NCI-H1436 (cell line): ENCODE measurements at places on chromosomes 5 and 9.

GRCh38 chr5:128334010-128334716 is 203.9 kb downstream of the FBN2 start:
- no peak for DNase-seq

DNA sequence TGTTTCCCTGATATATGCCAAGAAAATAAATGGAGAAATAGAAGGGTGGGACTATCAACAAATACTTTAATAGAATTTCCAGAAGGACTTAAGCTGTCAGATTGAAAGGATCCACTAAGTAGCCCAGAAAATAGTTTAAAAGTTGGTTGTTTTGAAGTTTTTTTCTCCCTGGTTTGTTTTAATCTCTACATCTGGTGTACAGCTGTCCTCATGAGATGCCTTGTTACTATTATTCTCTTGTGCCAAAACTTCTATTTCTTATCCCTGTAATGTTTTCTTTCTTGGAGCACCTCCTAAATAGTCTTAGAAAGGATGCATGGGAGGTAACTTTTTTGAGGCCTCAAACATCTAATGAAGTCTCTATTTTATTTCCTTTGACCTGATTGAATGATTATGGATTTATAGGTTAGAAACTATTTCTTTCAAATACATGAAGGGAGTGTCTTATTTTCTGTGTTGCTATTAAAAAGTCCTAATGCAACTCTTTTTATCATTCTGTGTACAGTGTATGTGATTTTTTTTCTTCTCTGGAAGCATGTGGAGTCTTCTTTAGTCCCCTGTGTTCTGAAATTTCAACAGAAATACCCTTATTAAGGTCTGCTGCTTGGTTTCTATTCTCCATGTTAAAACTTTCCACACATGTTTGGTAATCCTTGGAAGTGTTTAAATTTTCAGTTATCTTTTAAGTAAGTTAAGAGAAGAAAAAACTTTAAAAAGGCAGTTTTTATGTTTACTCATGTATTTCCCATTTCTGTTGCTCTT is 140.0 kb upstream of the CDKN2B start:
- no peak for DNase-seq

- no peak for DNase-seq
Observed at GRCh38 chr5:177431317-177432142, 5.1 kb downstream of the GRK6 start.

DNA sequence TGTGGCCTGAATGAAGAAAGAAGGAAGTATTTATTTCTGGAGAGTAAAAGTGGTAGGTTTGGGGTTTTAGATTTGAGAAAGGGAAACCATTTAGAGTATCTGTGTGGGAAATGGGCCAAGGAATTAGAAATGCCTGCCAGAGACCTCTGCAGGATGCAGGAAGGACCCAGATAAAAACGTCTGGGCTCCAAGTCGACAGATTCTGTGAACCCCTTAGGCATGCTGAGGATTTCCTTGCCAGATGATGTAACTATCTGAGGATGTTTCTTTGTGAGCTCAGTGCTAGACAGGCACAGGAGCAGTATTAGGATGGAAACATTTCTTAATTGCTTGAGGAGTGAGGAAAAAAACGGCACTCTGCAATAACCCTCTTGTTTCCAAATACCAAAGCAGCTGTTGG is 251.8 kb upstream of the DMRT1 start:
- DNase-seq = no peak

DNA sequence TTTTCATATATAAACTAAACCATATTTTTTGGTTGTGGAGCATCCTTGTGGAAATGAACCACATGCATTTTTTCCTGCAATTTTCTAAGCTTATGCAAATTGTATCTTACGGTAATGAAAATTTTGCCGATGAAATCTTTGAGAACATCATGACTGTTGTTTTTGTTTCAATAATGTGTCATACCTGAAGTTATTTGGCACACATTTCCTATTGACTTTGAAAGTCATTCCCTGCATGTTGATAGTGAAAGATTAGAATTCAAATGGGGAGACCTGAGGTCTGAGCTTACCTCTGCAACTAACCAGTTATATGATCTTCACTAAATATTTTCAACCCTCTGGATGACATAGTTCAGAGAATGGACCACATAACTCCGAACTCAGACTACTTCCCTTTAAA is 88.5 kb downstream of the PRR16 start:
- no peak for DNase-seq

DNA sequence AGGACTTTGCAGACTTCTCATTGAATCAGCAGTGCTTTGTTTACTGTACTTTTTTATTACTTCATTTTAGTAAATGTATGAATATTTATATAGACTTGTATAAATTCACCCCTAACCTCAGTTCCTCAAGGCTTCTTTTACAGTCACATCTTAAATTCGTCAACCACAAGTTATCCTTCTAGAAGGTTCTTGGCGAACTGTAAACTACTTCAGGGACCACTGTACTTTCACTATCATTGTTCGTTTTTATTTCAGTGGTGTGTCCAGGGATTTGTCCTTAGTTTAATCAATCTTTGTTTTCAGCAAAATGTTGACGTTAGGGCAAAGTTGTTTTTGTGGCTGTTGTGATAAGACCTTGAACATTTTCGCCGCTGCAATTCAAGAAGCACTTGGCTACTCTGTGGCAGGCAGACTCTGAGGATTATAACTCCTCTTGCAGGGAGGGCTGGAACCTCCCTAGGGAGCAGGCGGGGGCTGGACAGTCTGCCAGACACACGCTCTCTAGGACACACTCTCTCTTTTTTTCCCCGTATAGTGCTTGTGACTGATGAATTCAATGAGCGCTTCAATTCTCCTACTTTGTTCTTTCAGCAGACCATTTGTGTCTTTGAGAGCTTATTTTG is 252.8 kb downstream of the FBXL7 start:
- no peak for DNase-seq

DNA sequence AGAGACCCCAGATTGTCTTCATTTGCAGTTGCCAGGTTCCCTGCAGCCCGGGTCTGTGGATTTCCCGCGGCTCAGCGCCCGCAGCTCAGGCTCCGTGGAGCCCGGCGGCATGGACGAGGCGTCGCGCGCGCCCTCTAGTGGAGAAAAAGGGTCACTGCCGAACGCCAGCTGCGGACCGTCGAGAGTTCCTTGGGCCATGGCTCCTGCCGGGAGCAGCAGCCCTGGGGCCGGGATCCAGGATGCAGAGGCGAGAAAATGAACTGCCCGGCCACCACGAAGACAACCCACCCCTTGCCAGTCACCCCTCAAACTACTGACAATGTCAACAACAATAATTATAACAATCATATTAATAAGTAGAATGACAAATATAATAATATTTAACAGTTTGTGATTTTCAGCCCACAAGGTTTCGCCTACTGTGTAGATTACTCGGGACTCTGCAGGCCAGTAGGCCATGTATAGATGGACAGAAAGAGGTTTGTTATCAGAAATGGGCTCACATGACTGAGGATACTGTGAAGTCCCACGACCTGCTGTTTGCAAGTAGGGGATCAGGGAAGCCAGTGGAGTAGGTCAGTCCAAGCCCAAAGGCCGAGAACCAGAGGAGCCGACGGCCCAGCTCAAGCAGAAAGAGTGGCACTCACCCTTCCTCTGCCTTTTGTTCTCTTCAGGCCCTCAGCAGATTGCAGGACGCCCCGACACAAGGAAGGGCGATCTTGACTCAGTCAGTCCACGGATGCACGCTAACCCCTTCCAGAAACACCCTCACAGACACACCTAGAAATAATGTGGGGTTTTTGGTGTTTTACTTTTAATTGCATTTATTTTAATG is 43.1 kb downstream of the BOD1 start:
- DNase-seq = peak; percentile 1

GRCh38 chr5:4584982-4585381 is 555.1 kb upstream of the ADAMTS16 start:
- DNase-seq = no peak

DNA sequence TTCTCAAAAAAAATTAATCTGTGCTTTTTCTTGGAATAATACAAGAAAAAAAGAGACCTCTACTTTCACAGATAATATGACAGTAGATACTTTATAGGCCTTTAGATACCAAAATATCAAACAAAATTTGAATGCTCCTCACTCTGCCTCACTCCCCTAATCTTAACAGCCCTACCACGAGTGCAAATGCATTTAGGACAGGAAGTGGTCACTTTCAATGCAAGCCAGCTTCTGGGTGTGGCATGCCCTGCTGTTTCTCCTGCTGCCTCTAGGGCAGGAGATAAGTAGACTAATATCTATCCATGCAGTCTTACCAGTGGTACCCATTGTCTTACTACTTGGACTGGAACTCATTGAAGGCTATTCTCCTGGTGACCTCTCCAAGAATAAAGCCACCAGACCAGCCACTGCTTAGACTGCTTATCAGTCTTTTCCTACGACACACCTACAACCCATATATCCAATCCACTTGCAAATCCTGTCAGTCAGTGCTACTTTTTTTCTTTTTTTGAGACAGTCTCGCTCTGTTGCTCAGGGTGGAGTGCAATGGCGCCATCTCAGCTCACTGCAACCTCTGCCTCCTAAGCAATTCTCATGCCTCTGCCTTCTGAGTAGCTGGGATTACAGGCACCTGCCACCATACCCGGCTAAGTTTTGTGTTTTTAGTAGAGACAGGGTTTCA is 23.0 kb downstream of the FRRS1L start:
- no peak for DNase-seq

DNA sequence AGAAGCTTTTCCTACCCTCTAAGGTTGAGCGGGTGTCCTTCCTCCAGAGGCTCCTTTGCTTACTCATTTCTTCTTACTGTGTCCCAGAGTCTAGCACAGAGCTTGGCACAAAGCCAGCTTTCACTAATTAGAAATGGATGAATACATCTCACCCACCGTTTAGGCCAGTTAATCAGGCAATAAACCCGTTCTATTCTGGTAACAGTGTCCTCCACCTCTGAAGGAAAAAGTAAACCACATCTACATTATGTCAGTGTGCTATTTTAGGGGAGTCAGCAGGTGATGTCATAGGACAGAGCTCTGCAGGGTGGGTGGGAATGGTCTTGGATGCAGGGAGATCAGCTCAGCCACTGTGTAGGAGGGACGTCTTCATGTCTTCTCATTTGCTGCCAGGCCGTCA is 109.2 kb downstream of the OSTF1 start:
- DNase-seq = no peak

GRCh38 chr5:146342882-146343865 is 4.5 kb downstream of the POU4F3 start:
- no peak for DNase-seq

GRCh38 chr5:16120579-16120978 is 59.0 kb downstream of the MARCHF11 start:
- DNase-seq = no peak

DNA sequence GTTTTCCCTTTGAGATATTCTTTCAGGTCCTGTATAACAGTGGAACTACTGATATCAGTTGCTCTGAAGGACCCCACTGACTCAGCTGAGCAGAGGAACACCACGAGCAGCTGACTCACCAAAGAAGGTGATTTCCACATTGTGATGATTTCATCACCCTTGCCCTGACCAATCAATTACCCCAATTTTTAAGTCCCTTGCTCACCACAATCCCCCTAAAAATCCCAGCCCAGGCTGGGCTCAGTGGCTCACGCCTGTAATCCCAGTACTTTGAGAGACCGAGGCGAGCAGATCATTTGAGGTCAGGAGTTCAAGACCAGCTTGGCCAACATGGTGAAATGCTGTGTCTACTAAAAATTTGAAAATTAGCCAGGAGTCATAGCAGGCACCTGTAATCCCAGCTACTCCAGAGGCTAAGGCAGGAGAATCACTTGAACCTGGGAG is 125.3 kb upstream of the ABCA1 start:
- DNase-seq = no peak

DNA sequence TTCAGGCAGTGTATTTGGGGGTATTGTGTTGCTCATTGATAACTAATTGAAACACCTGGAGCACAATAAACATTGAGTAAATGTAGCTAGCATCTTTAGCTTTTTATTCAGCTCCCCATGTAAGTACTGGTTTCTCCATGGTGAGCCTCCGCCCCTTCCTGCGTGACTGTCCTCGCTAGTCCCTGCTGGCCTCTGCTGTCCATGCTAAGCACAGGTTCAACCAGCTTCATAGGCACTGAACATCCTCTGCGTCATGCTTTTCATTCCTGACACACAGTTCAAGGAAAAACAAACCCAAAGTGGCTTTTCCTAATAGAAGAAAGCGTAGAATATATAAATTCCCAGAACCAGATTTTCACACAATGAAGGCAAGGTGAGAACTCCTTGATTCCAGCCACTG is 27.3 kb upstream of the DAP start:
- DNase-seq = no peak

DNA sequence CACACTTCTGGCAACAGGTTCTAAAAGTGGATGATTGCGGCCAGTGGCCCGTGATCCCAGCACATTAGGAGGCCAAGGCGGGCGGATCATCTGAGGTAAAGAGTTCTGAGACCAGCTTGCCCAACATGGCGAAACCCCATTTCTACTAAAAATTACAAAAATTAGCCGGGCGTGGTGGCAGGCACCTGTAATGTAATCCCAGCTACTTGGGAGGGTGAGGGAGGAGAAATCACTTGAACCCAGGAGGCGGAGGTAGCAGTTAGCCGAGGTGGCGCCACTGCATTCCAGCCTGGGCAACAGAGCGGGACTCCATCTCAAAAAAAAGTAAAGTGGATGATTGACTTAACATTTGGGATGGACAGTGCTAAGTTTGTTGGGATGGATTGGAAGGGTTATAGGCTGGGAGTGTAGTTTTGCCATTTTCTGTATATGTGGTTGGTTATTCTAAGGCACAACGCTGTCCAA is 3.4 kb downstream of the MATR3 start:
- DNase-seq = no peak

DNA sequence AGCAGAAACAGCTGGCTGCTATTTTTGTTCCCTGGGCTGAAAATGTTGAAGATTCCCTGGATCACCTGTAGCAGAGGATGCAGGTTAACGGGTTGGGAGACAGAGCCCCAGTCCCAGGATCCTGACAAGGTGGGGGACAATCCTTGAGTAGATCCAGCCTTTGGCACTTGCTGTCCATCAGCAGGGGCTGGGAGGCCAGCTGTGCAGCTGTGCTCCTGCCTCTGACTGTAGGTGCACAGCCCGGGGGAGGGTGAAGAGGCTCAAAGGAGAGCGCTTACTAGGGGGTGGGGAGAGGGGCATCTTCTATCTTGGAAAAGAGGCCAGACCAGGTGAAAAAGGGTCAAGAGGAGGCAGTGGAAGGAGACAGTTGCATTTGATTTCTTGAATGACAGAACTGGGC is 3.5 kb upstream of the DDX41 start:
- DNase-seq = no peak

DNA sequence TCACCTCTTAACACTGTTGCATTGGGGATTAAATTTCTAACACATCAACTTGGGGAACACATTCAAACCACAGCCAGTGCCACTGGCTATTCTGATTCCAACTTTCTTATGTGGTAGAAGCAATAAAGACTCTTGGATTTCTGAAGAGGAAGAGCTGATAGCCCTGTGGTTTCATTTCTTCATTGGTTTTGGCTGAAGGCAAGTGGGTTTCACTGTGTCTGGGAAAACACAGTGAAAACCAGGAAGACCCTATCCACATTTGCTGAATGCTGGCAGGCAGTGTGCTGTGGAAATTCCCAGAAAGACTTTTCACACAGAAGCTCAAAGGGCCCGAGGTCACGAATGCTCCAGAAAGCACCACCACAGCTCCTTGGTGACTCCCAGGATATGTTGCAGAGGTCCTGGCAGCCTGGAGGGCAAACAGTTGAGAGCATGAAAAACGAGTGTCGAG is 67.1 kb downstream of the DAPK1 start:
- no peak for DNase-seq

- DNase-seq = no peak
Observed at GRCh38 chr5:143219696-143220095, 183.8 kb downstream of the NR3C1 start.
